ENCODE measurements at places on chromosomes 2 and 18.
A peak's percentile ranks its signal among the peaks of the same experiment; 100 is the strongest.

GRCh38 chr2:207777124-207777523 is 7.4 kb upstream of the FZD5 start:
- DNase-seq: no peak

DNA sequence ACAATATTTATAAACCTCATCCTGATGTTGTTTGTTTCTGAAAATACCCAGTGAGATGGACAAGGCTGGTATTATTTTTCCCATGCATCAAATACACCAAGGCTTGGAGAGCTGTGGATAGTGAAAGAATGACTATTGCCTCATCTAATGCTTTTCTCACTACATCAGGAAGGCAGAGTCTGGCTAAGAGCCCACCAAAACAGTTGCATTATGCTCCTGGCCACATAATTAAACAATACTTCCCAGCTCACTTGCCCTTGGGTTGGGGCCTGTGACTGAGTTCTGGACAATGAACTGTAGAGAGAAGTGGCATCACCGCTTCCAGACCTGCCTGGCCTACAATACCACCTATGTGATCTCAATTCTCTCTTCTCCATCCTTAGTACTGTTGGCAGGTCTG is 46.4 kb upstream of the REEP1 start:
- no peak for DNase-seq

GRCh38 chr2:237500681-237501424 is 13.8 kb downstream of the MLPH start:
- DNase-seq: peak; percentile 71

GRCh38 chr2:222963641-222964040 is 88.3 kb upstream of the KCNE4 start:
- no peak for DNase-seq

GRCh38 chr2:46716927-46717326 is 198.7 kb downstream of the MCFD2 start:
- no peak for DNase-seq

GRCh38 chr18:77346208-77346810 is 96.7 kb downstream of the GALR1 start:
- DNase-seq: no peak

DNA sequence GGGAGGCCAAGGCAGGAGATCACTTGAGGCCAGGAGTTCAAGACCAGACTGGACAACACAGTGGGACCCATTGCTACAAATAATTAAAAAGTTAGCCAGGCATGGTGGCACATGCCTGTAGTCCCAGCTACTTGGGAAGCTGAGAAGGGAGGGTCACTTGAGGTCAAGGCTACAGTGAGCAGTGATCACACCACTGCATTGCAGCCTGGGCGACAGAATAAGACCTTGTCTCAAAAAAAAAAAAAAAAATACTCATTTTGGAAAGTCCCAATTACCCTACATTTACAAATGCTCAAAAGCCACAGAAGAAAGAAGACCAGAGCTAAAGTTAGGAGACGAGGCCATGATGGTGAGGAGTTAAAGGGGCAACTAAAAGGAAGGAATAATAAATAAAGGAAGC is 61.9 kb downstream of the COLEC12 start:
- DNase-seq: no peak

DNA sequence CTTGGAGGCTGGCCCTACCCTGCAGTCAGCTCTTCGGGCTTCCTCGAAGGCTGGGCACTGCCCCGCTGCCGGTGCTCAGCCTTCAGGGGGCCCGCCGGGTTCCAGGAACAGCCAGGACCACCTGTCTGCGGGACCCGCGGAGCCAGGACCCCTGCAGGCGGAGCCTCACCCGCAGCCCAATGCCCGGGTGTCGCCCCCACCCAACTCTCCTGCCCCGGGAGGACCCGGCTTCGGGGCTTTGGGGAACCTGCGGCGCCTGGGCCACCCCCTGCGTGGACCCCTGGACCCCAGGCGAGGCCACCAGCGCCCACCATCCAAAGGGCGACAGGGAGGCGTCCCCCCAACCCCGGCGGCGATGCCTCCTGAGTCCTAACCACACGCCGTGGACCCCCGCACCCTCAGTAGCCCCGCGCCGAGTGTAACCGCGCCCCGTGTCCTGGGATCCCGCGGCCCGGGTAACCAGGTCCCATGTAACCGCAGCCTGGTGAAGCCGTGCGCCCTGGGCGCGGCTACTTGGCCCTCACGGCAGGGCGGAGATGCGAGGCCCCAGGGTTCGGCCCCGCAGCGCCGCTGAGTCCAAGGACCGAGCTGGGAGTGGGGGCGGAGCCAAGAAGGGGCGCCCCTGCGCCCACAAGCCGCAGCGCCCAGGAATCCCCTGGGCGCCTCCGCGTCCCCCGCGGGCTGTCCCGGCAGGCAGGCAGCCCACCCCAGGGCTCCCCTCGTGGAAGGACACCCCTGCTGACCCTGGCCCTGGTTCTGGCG is 11.0 kb upstream of the UBE2F start:
- DNase-seq: peak; percentile 69

GRCh38 chr2:150485871-150486538 is 1.5 kb downstream of the RND3 start:
- peak; percentile 1 for DNase-seq

GRCh38 chr2:113217455-113218282 is 43.9 kb downstream of the PSD4 start:
- peak; percentile 56 for DNase-seq

- no peak for DNase-seq
These were observed 10.5 kb downstream of the SLC66A2 start for GRCh38 chr18:79940814-79941472.

DNA sequence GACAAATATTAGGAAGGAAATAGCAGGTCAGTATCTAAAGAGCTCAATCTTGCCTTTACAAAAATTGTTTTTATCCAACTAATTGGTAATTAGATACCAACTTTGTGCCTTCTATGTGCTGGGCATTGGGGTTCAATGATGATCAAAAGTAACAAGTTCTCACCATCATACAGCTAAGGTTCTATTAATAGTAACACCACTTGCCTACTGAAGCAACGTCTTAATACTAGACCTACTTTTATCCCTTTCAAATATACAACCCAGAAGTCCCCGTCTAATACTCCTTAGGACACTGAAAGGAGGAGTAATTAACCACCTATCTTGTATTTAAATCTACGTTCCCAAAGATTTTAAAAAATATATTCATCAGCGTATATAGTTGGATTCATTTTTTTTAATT is 59.3 kb downstream of the GRB14 start:
- DNase-seq: no peak

- no peak for DNase-seq
These were observed 37.1 kb downstream of the EVA1A start for GRCh38 chr2:75523313-75524275.

- DNase-seq: no peak
These were observed 24.9 kb upstream of the NBEAL1 start for GRCh38 chr2:202989749-202990148.

DNA sequence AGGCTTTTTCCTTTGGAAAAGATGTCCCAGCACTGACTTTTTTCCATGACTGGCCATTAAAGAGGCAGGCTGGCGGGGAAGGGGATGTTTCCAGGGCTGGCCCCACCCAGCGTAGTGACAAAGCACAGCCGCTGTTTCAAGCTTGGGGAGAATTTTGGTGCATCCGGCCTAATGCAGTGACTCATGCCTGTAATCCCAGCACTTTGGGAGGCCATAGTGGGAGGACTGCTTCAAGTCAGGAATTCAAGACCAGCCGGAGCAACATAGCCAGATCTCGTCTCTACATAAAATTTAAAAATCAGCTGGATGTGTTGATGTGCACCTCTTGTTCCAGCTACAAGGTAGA is 78.0 kb upstream of the SH3BP4 start:
- no peak for DNase-seq

DNA sequence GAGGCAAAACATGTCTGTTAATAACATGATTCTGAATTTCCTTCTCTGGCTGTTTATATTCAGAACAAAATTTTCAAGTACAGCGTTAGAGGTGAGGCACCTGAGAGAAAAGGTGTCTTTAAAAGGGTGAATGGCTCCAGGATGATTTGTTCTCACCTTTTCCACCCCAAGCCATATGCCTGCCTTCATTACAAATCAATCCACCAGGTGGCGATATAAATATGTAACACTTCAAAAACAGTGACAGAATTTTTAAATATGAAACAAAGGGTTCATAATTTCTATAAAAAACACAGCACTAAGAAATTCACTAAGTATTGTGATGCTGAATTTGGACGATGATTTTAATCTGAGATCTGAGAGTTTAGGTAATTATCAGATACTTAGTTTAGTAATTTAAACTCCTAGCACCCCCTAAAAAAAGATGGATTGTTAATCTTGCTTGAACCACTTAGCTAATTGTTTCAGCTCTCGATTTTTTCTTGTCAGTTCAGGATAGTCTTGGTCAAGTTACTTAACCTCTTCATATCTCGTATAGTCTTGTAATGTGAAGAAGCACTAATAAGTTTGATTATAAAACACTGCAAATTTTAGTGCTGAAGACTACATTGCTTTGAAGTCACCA is 528.8 kb downstream of the CPS1 start:
- DNase-seq: peak; percentile 61

DNA sequence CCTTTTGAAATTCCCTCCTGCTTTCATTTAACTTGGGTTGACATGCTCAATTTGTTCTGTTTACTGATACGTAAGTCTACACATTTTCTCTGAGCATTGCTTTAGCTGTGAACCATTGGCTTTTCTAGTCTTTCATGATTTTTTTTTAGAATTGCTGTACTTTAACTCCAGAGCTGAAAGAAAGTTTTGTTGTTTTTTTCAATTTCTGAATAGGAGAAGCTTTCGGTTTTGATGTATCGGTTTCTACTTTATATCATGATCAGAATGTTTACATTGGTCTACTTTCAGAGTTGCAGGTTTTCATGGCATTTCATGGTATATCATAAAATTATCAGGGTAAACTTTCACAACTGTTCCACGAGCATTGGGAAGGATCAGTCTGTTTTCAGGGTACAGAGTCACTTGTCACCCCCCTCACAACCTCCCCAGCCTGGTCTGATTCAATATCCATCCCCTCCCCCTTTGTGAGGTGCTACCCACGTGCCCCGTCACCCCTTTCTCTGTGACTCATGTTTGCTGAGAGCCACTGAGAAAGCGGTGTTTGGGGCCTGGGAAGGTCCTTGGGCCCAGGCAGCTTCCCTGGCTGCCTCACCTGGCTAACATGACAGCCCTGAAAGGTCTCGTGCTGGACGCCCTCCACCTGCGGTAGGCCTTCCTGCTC is 7.0 kb downstream of the ASTL start:
- no peak for DNase-seq

DNA sequence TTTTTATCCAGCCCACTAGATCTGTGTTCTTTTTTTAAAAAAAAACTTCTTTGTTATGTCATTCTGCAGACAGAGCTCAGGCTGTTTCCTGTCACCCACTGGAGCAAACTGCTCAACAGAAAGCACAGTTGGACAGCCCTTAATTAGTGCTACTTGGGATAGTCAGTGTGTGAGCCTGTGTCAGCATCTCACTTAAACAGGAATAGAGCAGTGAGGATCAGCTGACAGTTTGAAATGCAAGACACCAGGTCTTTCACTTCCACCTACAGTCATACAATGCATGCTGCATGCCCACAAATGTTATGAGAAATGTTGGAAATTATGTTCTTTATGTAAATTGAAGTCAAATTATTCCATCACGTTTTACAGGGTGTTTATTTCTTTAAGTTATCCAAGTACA is 174.9 kb downstream of the NR4A2 start:
- no peak for DNase-seq

- DNase-seq: no peak
These were observed 495.8 kb downstream of the METTL4 start for GRCh38 chr18:2075499-2075898.

DNA sequence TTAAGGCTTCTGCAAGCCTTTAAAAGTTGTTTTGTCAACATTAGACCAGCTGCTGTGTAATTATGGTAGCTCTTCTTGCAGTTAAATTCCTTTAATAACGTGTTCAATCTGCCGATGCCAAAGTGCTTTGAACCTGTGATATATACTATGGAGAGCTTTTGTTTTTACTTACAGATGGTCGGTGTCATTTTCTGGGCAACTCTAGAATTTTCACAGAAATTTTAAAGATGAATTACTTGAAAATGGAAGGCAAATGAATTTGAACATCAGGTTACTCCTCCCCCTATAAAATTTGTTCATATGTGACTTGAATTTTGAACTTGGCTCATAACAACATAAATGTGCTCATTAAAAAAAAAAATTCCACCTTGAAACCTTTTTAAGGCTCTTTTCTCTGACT is 23.0 kb downstream of the LYPD6 start:
- no peak for DNase-seq

DNA sequence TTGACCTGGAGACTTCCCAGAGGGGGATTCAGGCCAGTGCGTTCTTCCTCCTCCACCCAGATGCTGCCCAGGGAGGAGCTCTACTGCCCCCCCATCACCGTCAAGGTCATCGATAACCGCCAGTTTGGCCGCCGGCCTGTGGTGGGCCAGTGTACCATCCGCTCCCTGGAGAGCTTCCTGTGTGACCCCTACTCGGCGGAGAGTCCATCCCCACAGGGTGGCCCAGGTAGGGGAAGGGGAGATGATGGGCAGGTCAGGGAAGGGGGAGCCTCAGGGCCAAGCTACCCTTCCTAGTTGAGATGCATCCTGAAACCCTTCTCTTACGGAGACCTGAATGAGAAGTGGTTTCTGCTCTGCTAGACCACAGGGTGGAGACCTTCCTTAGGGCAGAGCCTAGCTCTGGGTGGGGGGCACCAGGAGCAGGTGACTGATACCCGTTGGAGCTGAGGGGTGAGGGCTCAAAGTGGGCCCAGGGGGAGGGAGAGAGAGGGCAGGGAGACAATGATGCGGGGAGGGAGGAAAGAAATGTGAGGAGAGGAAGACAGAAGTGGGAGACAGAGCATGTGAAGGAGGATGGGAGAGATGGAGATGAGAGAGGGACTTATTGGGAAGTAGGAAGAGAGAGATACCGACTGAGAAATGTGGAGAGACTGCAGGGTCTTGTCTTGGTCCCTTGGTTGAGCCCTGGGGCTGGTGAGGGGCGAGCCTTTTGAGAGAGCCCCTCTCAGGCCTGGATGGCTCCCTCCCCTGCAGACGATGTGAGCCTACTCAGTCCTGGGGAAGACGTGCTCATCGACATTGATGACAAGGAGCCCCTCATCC is 159.4 kb downstream of the DYSF start:
- DNase-seq: no peak

DNA sequence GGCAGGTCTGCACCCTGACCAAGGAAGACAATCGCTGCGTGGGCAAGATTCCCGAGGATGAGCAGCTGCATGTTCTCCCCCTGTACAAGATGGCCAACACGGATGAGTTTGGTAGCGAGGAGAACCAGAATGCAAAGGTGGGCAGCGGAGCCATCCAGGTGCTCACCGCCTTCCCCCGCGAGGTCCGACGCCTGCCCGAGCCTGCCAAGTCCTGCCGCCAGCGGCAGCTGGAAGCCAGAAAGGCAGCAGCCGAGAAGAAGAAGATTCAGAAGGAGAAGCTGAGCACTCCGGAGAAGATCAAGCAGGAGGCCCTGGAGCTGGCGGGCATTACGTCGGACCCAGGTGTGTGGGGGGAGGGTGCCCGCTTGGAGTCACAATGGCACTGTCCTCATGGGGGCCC is 48.4 kb downstream of the BOLA3 start:
- no peak for DNase-seq

- DNase-seq: no peak
These were observed 47.2 kb upstream of the DTNB start for GRCh38 chr2:25720575-25720974.

- no peak for DNase-seq
These were observed 52.7 kb downstream of the RBMS1 start for GRCh38 chr2:160440888-160441287.

Data from hematopoietic multipotent progenitor cell treated with erythropoietin and hydrocortisone succinate and interleukin-3 and kit ligand, for 4 days (in vitro differentiated cells).